ENCODE measurements at places on chromosomes 13 and 19.

DNA sequence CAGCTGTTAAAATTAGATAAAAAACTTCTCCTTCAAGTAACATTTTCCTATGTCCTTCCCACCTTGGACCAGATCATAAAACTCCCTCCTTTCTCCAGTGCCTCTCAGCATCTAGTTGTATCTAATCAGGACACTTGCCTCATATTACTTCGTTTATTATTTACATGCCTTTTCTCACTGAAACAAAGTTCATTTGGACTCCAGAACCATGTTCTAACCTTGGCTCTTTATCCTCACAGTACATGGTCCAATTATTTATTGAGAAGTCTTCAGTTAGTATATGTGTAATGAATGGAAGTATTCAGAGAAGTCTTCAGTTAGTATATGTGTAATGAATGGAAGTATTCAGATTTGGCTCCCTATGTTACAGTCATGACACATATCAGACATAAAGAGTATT lies 342.7 kb downstream of the OXGR1 start:
- no peak for DNase-seq

- DNase-seq, result peak; percentile 96
These were observed 5.4 kb downstream of the TMEM150B start for GRCh38 chr19:55319785-55320184.

DNA sequence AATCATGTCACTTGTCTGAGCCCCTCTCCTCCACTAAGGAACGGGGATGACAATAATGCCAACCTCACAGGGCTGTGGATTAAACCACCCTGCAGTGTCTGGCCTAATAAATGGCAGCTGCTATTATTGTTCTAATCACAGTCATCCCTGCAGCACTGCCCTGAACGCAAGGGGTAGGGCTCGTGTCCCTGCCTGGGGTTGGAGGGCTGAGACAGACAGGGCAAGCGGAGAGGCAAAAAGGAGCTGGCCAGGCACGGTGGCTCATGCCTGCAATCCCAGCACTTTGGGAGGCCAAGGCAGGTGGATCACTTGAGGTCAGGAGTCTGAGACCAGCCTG lies 10.2 kb upstream of the KPTN start:
- no peak for DNase-seq

DNA sequence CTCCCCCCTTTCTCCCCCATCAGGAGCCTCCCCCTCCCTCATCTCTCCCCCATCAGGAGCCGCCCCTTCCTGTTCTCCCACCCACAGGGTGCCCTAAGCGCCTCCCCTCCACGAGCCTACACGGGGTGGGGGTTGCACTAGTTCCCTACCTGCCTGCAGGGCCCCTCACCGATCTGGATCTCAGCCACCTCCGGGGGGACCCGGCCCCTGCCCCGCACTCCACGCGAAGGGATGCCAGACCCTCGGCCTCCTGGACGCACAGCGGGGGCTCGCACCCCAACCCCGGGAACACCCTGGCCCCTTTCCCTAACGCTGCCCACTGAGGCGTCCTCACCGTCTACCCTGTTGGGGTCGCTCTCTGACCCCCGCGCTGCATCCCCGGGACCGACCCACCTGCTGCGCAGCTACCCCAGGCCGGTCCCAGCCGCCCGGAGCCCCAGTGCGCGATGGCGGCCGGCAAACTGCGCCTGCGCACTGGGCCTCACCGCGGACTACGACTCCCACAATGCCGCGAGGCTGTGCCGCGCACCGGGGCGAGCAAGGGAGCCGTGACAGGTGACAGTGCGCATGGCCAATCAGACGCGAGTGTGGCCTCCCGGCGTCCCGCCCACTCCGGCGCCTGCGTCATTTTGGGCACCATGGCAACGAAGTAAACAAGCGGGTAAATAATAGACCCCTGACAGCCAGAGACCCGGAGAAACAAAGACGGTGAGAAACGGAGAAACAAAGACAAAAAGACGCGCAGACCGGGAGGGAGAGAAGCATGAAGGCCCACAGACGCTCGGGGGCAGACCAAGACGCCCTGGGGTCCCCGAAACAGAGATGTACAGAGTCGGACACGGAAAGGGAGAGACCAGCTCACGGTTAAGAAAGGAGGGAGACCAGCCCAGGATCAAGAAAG lies at the start of gene ZSCAN18:
TSS of gene ZSCAN18 (minus strand) at position 451 of the 901 bp plus-strand sequence. CDS start 7,964 bp downstream, outside the sequence.
- DNase-seq, result peak; percentile 99

DNA sequence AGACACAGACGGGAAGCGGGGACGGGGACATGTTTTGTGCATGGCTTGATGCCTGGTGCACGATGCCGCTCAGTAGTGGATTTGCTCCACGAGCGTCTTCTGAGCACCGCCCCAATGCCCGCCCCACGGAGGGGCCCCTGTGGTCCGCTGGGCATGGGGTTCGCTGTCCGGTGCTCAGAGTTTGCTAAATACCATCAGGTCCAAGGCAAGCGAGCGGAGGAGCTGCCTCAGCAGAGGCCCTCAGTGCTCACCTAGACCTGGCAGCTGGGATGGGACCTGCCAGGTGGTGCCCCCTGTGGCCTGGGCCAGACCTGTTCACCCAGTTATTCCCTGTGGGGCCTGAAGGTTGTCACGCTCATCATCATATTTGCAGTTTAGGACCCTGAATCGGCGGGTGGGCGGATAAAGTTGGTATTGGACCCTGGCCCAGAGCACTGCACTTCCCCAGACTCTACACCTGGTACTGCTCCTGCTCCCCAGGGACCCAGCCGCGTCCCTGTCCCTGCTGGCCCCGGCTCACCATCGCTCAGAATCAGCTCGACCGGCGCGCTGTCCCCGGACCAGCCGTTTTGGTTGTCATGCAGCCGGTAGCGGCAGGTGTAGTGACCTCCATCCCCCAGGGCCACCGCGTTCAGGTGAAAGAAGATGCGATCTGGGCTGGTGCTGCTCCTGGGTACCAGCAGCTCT lies 2.3 kb downstream of the A1BG start:
- DNase-seq, result peak; percentile 45

GRCh38 chr19:5948752-5949564 lies 29.0 kb downstream of the RANBP3 start:
- DNase-seq, result no peak

GRCh38 chr19:32688311-32688710 lies 3.3 kb upstream of the NUDT19 start:
- no peak for DNase-seq

DNA sequence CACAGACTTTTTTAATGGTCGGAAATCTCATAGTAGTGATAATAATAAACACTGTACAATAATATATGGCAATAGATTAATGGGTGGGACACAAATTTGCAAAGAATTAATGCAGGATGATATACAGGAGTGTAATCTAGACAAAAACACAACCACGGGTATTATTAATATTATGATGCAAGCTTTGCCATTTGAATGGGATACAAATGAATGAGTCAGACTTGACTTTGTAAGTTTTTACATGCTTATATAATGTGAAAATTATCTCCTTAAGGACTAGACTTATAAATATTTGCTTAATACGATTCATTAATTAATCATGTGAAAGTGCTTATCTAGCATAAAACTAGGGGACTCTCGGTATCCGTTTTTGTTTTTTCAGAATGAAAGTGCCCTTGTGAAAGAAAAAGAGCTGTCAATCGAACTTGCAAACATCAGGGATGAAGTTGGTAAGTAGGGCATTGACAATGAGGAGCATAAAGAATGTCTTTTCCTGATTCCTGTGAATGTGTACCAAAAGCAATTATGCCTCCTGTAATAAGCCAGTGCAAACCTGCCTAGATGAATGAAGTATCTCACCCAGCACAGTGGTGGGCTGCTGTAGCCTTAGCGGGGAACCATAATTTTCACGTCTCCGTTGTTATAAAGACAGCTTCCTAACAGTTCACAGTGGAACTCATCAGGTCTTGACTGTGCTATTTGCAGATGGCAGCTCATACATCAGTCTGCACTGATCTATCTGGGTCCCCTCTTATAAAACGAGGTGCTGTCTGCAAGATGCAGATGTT lies 155.7 kb downstream of the SLC7A1 start:
- DNase-seq, result no peak

Measured in H7 (cell line).